Cardiac fibroblast (primary cell): ENCODE measurements at places on chromosomes 2 and 18.

DNA sequence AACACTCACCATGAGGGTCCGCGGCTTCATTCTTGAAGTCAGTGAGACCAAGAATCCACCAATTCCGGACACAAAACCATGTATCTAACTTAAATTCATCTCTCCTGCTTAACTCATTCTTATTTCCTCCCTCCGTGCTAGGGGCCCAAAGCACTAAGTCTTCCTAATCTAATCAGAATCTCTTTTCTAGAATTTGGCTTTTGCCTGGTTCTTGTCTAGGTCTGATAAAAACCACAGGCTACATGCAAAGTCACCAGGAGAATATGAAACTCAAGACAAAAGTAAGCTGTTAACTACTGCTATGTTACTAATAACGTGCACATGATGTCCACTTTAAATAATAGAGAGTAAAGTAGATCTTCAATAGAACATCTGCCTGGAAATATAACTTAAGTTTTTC, 69.9 kb downstream of the TRIP12 start:
- DNase-seq: no peak

- DNase-seq: no peak
These were observed 34.4 kb upstream of the APOB start for GRCh38 chr2:21078296-21078695.

- DNase-seq: no peak
These were observed 108.3 kb downstream of the NFATC1 start for GRCh38 chr18:79504034-79504433.

- peak; percentile 84 for DNase-seq
These were observed 81.8 kb upstream of the HPCAL1 start for GRCh38 chr2:10220902-10221391.

DNA sequence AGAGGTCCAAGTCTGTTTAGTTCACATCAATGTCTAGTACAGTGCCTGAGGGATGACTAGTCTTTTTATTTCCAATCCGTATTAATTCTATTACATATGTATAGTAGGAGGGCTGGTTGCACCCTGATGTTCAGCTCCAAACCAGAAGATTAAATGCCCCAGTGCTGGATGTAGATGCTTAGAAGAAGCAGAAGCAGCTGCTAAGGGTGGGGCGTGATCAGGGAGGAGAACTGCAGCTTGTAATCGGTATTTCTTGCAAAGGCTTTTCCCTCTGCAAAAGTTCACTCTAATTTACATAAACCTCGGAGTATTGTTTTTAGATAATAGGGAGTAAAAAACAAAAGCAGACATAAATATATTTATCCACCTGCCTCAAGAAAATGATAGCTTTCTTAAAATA, 145.3 kb upstream of the ITGA4 start:
- no peak for DNase-seq

GRCh38 chr2:584863-585823, 92.1 kb downstream of the TMEM18 start:
- no peak for DNase-seq

- DNase-seq: peak; percentile 54
These were observed 279.0 kb upstream of the STON1 start for GRCh38 chr2:48250943-48251342.

DNA sequence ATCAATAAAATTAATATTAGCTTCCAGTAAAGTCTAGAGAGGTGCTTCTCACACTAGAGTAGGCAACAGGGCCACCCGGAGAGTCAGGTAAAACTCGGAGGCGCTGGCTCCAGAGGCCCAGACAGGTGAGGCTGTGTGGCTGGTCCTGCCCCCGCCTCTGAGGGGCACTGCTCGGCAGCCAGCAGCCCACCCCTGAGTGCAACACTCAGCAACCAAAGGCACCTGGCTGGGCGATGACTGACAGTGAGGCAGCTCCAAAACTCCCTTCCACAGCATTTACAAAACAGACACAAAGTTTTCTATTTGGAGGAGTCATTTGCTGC, 138.8 kb upstream of the ID2 start:
- no peak for DNase-seq

DNA sequence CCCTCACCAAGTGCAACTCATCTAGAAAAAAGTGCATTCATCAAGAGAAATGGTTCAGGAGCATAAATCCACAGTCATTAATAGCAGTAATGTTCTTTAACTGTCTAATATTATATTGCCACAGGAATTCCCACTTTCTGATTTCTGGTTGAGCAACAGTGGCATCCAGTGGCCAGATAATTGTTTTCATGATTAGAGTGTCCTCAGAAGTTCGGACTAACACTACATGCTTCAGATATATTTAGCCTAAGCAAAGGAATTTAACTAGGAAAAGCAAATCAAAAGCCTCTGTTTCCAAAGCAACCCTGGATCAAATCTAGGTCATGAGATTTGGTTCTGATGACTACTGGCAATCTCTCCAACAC, 9.8 kb upstream of the ERBB4 start:
- peak; percentile 57 for DNase-seq
